Cortex of kidney (tissue), 1 donor: ENCODE measurements at places on chromosomes 2 and 18.

- no peak for DNase-seq
Observed at GRCh38 chr2:26503231-26503880, 25.4 kb upstream of the OTOF start.

- DNase-seq: no peak
Observed at GRCh38 chr18:24346254-24346653, 51.4 kb downstream of the OSBPL1A start.

DNA sequence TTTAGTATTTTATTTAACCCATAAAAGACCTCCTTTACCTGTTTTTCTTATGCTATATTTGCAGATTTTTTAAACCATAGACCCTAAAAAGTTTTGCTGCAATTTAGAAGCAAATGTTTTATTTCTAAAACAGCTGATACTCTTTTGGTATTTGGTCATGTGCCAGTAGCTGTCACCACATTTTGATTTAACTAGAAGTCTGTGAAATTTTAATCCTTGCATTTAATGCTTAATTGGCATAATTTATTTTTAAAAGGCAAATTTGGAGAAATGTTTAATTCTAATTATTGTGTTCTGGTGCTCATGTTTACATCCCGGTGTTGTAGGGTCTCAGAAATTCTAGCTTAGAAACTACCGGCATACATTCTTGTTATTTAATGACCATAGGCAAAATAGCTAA is 111.8 kb downstream of the TTC27 start:
- DNase-seq: no peak

DNA sequence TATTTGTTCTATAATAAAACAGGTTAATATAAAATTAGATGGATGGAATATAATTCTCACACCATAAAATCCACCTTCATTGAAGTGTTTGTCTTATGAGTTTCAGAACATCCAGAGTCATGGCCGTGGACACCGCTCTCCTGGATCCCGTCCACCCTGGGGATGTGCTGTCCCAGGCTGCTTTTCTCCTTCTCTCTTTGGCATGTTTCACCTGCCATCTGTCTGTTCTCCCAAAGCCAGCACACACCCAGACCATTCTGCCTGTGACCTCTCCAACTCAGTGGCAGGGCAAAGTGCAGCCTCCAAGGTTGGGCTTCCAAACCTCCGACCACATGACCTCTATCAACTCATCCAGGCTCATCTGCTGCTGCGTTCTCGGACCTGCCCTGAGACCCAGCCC is 104.7 kb downstream of the MYT1L start:
- DNase-seq: no peak

- DNase-seq: no peak
Observed at GRCh38 chr2:44093970-44094369, 74.7 kb upstream of the PPM1B start.

GRCh38 chr2:134238371-134238770 is 15.5 kb upstream of the MGAT5 start:
- no peak for DNase-seq

GRCh38 chr2:31810200-31810917 is 200.4 kb downstream of the MEMO1 start:
- no peak for DNase-seq

- no peak for DNase-seq
Observed at GRCh38 chr18:58520969-58521368, 107.9 kb downstream of the ALPK2 start.
